ENCODE measurements at places on chromosomes 2 and 18.

DNA sequence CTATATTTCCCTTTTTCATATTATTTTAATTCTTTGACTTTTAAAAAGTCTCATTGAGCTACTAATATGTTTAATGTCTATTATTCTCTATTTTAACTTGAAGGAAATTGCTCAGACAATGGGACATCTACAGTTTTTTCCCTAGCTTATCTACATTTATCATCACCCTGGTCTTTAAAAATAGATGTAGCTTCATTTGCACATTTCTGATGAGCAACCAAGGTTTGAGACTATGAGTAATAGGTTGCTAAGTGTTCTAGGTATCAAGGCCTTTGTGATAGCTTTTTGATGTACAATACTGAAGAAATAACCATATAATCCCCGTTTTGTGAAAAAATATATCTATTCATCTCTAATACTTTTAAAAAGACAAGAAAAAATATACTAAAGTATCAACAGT is 47.0 kb downstream of the STAT4 start:
- H3K27ac ChIP-seq: no peak overlapping the region
- no peak overlapping the region for H3K4me3 ChIP-seq
- H3K4me1 ChIP-seq: peaks cover 21% of the 10 kb centered on the region
- H3K27me3 ChIP-seq: no peaks in the 10 kb centered on the region
- peaks cover 9% of the 10 kb centered on the region for H3K36me3 ChIP-seq

DNA sequence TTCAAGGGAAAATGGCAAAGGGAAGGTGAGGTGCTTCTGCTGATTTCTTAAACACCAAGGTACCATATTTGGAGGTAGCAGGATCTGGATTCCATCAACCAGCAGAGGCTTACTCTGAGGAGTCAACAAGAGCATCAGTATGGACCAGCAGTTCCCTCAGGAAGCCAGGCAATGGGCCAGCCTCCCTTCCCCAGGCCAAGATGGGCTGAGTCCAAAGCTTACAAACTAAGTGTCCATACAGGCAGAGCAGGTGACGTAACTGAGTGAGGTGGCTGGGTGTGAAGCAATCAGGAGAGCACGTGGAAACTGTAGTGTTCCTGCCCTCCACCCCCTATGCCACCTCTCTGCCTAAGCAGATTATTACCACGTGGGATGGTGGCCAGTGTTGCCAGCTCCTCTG is 134.2 kb upstream of the HNRNPA3 start:
- H3K27ac ChIP-seq: no peak overlapping the region
- no peak for DNase-seq
- peaks cover 20% of the 10 kb centered on the region for H3K27me3 ChIP-seq
- peaks cover 5% of the 10 kb centered on the region for H3K4me1 ChIP-seq
- no peak overlapping the region for H3K4me3 ChIP-seq

DNA sequence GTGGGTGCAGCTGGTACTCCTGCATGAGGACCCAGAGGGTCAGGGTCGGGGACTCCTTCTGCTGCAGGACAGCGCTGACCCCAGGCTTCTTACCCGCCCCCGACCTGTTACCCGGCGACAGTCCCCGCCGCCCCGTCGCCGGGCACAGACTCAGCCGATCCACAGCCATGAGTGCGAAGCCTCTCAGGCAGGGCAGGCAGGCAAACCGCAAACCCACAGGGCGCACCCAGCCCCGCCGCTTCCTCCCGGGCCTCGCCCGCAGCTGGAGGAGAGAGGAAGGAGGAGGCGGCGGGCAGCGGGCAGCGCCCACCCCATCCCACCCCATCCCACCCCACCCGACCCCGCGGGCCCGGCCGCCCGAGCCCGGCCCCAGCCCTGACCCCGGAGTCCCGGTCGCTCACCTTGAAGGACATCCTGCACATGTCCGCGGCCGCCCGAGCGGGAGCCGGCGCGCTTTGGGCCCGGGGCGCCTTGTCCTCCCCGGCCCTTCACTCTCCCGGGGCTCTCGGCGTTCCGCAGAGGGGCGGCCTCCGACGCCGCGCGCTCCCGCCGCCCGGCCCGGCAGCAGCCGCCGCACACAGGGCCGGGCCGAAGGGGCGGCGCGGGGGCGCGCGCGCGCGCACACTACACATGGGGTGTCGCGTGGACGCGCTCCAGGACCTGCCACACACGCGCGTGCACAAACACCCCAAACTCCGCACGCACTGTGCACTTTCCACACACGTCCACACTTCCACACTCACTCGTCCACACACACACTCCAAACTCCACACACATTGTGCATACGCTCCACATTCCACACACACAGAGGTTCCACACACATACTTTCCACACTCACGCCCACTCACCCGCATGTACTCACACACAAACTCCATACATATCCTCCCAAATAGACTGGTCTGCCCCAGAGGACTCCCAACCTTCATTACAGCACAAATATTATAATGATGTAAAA is at the start of gene ANKRD29:
ANKRD29 (minus strand) TSS at position 603 of the 955 bp plus-strand sequence; CDS start at position 422, 181 bp downstream.
- H3K4me3 ChIP-seq: peak within 1 kb of the TSS; percentile 99
- peaks cover 3% of the 10 kb centered on the region for H3K36me3 ChIP-seq
- peak; percentile 21 for DNase-seq
- peaks cover 20% of the 10 kb centered on the region for H3K4me1 ChIP-seq
- H3K27me3 ChIP-seq: peaks cover 41% of the 10 kb centered on the region
- peak within 1 kb of the TSS; percentile 21 for H3K27ac ChIP-seq

GRCh38 chr2:174606336-174606735 is 8.7 kb upstream of the WIPF1 start:
- no peak for DNase-seq
- H3K27me3 ChIP-seq: no peaks in the 10 kb centered on the region
- H3K4me1 ChIP-seq: peaks cover 65% of the 10 kb centered on the region
- H3K4me3 ChIP-seq: peak overlapping the region; percentile 67

- peak within 1 kb of the TSS; percentile 83 for H3K27ac ChIP-seq
- DNase-seq: no peak
- peaks cover 14% of the 10 kb centered on the region for H3K4me1 ChIP-seq
- peak within 1 kb of the TSS; percentile 92 for H3K4me3 ChIP-seq
These were observed at the start of gene KHK for GRCh38 chr2:27086724-27087593. Gene KHK (plus strand): TSS chr2:27086772. CDS start chr2:27087260, 488 bp downstream.

DNA sequence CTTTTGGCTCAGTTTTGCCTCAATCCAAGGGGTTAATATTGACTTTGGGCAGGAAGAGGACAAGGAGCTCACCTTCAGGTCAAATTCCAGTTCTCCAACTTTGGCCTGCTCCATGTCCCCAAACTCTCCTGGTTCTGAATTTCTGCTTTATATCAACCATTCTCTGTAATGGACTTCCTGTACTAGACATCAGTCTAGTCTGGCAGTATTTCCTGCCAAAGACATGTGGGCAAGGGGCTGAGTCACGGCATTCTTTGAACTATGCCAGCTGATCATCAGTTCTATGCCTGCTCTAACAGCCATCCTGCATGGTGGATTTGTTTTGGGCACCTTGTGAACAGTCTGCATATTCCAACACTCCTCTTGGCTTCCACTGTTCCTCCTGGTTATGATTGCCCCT is 199.4 kb downstream of the ZEB2 start:
- peak overlapping the region; percentile 15 for H3K4me3 ChIP-seq
- H3K36me3 ChIP-seq: no peaks in the 10 kb centered on the region
- DNase-seq: peak; percentile 27
- H3K27ac ChIP-seq: no peak overlapping the region
- no peaks in the 10 kb centered on the region for H3K27me3 ChIP-seq
- H3K4me1 ChIP-seq: peaks cover 24% of the 10 kb centered on the region

- DNase-seq: no peak
- peak overlapping the region; percentile 97 for H3K4me3 ChIP-seq
- peak overlapping the region; percentile 29 for H3K27ac ChIP-seq
- H3K4me1 ChIP-seq: peaks cover 26% of the 10 kb centered on the region
- H3K27me3 ChIP-seq: peaks cover 13% of the 10 kb centered on the region
These were observed 2.9 kb upstream of the RRM2 start for GRCh38 chr2:10119601-10120157.

GRCh38 chr18:79851950-79852349 is 54.2 kb downstream of the KCNG2 start:
- H3K4me3 ChIP-seq: no peak overlapping the region
- no peaks in the 10 kb centered on the region for H3K36me3 ChIP-seq
- no peak overlapping the region for H3K27ac ChIP-seq
- H3K4me1 ChIP-seq: no peaks in the 10 kb centered on the region

GRCh38 chr2:165833156-165833555 is 39.1 kb upstream of the GALNT3 start:
- H3K4me3 ChIP-seq: no peak overlapping the region
- no peaks in the 10 kb centered on the region for H3K27me3 ChIP-seq
- no peaks in the 10 kb centered on the region for H3K36me3 ChIP-seq
- H3K27ac ChIP-seq: no peak overlapping the region

GRCh38 chr2:233354500-233354924 is 218 bp downstream of the DGKD start:
- H3K4me1 ChIP-seq: peaks cover 60% of the 10 kb centered on the region
- peak overlapping the region; percentile 93 for H3K27ac ChIP-seq
- H3K36me3 ChIP-seq: peaks cover 9% of the 10 kb centered on the region
- no peaks in the 10 kb centered on the region for H3K27me3 ChIP-seq
- no peak overlapping the region for H3K4me3 ChIP-seq

GRCh38 chr2:240964704-240965295 is 33.6 kb upstream of the SNED1 start:
- no peak overlapping the region for H3K4me3 ChIP-seq
- H3K27ac ChIP-seq: no peak overlapping the region
- no peak for DNase-seq

GRCh38 chr2:60527762-60528161 is 25.7 kb downstream of the BCL11A start:
- DNase-seq: no peak
- peaks cover 3% of the 10 kb centered on the region for H3K36me3 ChIP-seq
- H3K4me1 ChIP-seq: peaks cover 2% of the 10 kb centered on the region

DNA sequence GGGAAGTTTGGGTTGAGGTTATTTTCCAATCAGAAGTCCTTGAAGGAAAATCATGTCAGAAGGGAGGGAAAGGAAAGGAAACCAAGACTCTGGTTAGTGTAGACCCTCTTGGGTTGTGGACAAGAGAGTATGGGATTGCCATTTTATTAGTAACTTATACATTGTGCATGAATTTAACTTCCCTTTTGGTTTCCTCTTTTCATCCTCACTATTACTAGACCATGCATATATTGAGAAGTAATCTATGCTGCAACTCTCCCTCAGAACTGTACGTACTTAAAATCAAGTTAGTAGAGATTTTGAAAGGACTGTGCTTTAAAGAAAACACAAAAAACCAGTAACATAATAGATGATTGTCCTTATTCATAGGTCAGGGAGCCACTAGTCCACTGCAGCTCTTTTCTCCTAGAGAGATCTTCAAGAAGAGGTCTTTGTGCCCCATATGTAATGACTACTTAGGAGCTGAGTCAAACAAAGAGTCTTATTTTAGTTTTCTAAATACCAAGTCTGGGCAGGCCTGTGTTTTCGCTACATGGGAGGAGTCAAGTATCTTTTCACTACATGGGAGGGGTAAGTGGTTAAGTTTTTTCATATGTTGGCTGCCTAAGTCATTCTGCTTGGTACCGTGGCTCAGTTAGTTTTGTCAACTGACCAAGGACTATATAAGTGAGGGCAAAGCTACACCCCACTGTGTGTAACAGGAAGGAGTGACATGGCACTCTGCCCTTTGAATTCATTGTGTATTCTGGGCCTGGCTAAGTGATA is 25.2 kb upstream of the FAM117B start:
- H3K4me1 ChIP-seq: no peaks in the 10 kb centered on the region
- H3K27me3 ChIP-seq: no peaks in the 10 kb centered on the region
- peaks cover 2% of the 10 kb centered on the region for H3K36me3 ChIP-seq

- H3K36me3 ChIP-seq: no peaks in the 10 kb centered on the region
- DNase-seq: no peak
- no peak overlapping the region for H3K4me3 ChIP-seq
- H3K4me1 ChIP-seq: no peaks in the 10 kb centered on the region
These were observed 161.1 kb downstream of the LTBP1 start for GRCh38 chr2:33107690-33108482.

- peaks cover 68% of the 10 kb centered on the region for H3K4me1 ChIP-seq
- no peaks in the 10 kb centered on the region for H3K27me3 ChIP-seq
- no peaks in the 10 kb centered on the region for H3K36me3 ChIP-seq
- H3K27ac ChIP-seq: peak overlapping the region; percentile 98
- no peak for DNase-seq
- H3K4me3 ChIP-seq: peak overlapping the region; percentile 57
These were observed 52.0 kb downstream of the ANKRD44 start for GRCh38 chr2:197258580-197258979.

DNA sequence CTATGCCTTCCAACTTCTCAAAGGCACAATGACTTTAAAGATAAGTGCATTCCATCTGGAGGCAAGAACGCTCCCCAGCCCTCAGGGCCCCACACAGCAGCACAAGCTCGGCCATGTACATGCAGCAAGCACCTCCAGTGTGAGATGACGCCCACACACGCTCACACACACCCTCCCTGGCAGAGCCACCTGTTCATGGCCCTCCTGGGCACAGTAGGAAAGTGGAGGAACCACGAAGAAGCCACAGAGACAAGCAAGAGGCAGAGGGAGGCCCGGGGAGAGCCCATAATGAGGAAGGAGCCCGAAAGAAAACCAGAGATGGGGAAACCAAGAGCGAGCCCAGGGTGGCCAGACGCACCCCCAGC is 21.7 kb downstream of the BIN1 start:
- DNase-seq: no peak
- peaks cover 34% of the 10 kb centered on the region for H3K4me1 ChIP-seq
- peaks cover 2% of the 10 kb centered on the region for H3K36me3 ChIP-seq
- peak overlapping the region; percentile 66 for H3K4me3 ChIP-seq
- H3K27me3 ChIP-seq: peaks cover 6% of the 10 kb centered on the region
- H3K27ac ChIP-seq: peak overlapping the region; percentile 82

- H3K4me1 ChIP-seq: no peaks in the 10 kb centered on the region
- peaks cover 28% of the 10 kb centered on the region for H3K27me3 ChIP-seq
- peaks cover 2% of the 10 kb centered on the region for H3K36me3 ChIP-seq
- DNase-seq: no peak
These were observed 14.3 kb downstream of the KCNG2 start for GRCh38 chr18:79812052-79812451.

GRCh38 chr2:55899881-55900280 is 23.7 kb downstream of the EFEMP1 start:
- DNase-seq: no peak
- H3K4me1 ChIP-seq: no peaks in the 10 kb centered on the region
- no peaks in the 10 kb centered on the region for H3K36me3 ChIP-seq
- no peaks in the 10 kb centered on the region for H3K27me3 ChIP-seq
- H3K27ac ChIP-seq: no peak overlapping the region
- no peak overlapping the region for H3K4me3 ChIP-seq

- no peak overlapping the region for H3K4me3 ChIP-seq
- H3K27me3 ChIP-seq: peaks cover 16% of the 10 kb centered on the region
These were observed 199.4 kb downstream of the GBX2 start for GRCh38 chr2:235968616-235969324.

DNA sequence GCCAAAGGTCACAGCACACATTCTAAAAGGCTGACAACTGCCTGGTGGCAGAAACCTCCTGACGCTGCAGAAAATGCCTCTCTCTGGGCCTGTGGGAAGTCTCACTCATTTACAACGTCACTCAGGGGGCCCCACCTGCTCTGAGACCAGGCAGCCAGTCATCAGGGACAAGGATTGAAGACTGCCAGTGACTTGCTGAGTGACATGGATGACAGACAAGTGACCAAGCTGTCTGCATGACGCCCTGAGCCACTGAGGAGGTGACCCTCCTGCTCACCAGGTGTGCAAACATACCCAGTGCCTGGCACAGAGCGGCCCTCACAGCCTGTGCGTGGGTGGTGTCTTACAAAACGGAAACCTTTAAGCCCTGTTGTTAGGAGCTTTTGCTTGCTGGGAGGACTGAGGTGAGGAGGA is 392.4 kb downstream of the TNS1 start:
- H3K4me3 ChIP-seq: peak overlapping the region; percentile 43
- H3K36me3 ChIP-seq: no peaks in the 10 kb centered on the region
- no peak for DNase-seq
- no peaks in the 10 kb centered on the region for H3K27me3 ChIP-seq

All from T-helper 17 cell (primary cell).